ENCODE measurements at places on chromosomes 13 and 19.

DNA sequence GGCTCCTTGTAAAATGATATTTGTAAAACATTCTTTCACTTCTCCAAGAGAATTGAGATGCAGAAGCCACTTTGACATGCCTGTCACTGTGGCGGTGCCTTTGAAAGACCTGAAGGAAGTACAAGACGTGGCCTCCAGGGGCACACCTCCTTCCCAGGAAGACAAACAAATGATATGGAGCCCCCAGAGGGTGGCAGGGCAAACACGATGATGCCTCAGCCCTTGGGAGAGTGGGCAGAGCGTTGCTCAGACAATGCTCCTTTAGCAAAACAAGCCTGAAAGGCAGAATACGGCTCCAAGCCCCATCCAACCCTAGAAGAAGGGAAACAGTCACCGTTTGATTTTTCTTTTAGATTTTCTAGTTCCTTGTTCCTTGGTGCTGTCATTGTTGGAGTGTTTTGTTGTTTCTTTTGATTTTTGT is 9.2 kb upstream of the ATP12A start:
- no peak for DNase-seq

DNA sequence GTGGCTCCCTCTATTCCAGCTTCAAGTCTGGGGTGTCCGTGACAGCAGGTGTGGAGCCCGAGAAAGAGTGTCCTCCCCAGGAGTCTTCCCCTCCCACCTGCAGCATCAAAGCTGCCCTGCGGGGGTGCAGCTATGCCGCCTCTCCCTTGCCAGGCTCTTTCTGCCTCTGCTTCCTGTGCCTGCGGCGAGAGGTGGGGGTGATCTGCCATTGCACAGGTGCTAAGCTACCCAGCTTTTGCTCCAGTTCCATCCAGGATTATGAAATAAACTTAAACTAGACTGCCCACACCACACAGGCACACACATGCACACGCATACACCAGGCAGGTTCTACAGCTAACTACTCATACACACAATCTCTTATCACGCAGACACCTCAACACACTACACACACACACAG is 104.7 kb upstream of the CLDN10 start:
- no peak for DNase-seq

DNA sequence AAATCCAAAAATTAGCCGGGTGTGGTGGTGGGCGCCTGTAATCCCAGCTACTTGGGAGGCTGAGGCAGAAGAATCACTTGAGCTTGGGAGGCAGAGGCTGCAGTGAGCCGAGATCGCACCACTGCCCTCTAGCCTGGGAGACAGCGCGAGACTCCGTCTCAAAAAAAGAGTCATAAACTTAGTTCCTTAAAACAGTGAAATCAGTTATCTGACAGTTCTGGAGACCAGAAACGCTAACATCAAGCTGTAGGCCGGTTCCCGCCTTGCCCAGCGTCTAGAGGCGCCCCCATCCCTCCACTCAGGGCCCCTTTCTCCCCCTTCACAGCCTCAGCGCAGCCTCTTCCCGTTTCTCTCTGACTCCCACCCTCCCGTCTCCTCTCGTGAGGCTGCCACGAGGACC is 11.9 kb downstream of the ADAT3 start:
- no peak for DNase-seq

- no peak for DNase-seq
Observed at GRCh38 chr13:110300090-110300815, 6.7 kb downstream of the COL4A1 start.

GRCh38 chr19:1295169-1296012 is 9.7 kb downstream of the EFNA2 start:
- DNase-seq: no peak

DNA sequence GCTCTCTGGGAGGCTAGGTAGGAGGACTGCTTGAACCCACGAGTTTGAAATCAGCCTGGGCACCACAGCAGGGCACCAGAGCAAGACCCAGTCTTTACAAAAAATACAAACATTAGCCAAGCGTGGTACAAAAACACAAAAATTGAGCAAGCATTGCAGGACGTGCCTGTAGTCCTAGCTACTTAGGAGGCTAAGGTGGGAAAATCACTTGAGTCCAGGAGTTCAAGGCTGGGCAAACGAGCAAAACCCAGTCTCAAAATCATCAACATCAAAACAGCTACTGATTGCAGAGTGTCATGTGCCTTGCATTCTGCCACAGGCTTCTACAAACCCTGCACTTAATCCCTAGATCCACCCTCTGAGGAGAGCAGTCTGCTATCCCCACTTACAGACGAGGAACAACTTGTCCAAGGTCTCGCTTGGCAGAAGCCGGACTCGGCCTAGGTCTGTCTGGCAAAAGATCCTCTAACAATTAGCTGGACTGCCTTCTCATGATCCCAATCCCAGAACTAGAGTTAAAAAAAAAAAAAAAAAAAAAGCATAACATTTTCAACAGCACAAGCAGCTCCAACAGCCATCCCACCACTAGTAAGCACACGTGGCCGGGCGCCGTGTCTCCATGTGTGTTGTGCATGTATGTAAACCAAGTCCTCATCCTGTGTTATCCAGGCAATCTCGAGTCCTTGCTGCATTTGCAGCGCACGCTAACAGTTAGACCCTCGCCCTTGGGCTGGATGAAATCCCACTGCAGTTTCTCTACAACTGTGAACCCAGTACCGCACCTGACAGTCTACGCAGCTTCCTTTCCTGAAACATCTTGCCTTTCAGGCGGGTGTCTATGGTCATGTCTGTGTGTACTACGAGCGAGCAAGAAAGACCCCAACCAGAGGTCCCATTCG is 2.0 kb downstream of the PPP6R1 start:
- DNase-seq: no peak

DNA sequence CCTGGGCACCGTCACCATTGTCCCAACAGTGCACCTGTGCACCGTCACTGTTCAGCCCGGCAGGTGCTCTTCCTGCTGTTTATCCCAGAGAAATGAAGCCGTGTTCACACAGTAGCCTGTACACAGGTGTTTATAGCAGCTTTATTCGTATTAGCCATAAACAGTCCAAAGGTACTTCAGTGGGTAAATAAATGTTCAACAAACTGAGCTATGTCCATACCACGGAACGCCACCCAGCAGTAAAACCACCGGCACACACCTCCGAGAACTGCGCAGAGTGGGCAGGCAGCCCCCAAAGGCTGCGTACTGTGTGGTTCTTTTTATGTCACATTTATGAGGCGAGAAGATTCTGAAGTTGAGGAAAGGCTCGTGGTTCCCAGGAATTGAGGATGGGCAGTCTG is 44.9 kb upstream of the DCUN1D2 start:
- no peak for DNase-seq

- no peak for DNase-seq
Observed at GRCh38 chr13:41460930-41461329, 3.6 kb downstream of the RGCC start.

GRCh38 chr13:36981156-36981743 is 17.9 kb downstream of the ALG5 start:
- peak; percentile 16 for DNase-seq

DNA sequence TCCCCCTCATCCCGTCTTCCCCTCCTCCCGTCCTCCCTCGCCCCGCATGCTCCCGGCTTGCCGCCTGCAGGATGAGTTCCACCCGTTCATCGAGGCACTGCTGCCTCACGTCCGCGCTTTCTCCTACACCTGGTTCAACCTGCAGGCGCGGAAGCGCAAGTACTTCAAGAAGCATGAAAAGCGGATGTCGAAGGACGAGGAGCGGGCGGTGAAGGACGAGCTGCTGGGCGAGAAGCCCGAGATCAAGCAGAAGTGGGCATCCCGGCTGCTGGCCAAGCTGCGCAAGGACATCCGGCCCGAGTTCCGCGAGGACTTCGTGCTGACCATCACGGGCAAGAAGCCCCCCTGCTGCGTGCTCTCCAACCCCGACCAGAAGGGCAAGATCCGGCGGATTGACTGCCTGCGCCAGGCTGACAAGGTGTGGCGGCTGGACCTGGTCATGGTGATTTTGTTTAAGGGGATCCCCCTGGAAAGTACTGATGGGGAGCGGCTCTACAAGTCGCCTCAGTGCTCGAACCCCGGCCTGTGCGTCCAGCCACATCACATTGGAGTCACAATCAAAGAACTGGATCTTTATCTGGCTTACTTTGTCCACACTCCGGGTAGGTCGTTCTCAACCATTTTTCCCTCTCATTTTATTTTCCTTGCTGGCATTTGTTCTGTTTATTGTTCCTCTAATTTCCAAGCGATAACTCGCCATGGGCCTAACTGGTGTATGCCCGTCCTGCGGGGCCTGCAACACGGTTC is 29.8 kb downstream of the NFIX start:
- no peak for DNase-seq

DNA sequence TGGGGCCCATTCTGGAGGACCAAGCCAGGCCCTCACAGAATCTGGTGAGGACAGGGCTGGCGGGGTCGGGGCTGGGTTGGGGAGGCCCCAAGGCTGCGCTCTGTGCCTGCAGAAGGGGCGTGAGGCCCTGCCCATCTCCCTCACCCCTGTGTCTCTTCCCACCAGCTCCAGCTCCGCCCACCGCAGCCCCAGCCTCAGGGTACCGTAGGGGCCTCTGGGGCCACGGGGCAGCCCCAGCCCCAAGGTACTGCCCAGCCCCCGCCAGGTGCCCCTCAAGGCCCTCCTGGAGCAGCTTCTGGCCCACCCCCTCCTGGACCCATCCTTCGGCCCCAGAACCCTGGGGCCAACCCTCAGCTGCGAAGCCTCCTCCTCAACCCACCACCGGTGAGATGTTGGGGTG is 15.4 kb upstream of the PTOV1 start:
- no peak for DNase-seq

GRCh38 chr13:94343243-94343585 is 136.3 kb downstream of the DCT start:
- no peak for DNase-seq

- DNase-seq: no peak
Observed at GRCh38 chr19:46618670-46619231, 6.1 kb downstream of the PTGIR start.

DNA sequence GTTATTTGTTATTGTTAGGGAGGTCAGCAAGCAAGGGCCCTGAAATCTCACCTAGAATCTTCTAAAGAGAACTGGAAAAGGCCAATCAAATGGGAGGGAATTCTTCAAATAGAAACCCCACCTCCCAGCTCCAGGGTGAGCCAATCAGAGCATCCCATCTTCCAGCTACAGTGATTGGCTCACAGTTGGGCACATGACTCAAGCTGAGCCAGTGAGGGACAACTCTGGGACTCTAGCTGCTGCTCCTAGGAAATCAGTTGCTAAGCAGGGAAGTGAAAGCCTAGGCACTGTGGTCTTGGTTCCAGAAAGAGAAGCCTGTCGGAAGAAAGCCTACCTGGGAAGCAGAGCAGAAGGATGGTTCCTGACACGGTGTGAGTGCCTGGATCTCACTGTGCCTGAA is 13.4 kb downstream of the TM6SF2 start:
- DNase-seq: peak; percentile 8

DNA sequence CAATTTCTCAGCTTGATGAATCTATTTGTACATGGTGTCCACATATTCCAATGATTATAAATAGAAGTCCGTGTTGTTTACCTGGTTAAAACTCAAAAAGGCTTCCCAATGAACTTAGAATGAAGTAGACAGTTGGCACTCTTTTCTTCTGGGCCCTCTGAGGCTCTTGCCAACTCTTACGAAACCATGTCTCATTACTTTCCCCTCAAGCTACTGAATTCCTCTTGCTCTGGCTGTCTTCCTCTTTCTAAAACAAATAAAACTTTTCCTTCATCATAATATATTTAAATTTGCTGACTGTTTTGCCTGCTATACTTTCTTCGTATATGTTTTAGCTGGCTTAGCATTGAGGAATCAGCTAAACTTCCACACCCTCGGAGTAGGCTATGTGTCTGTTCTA is 139.7 kb downstream of the SLITRK6 start:
- DNase-seq: no peak

DNA sequence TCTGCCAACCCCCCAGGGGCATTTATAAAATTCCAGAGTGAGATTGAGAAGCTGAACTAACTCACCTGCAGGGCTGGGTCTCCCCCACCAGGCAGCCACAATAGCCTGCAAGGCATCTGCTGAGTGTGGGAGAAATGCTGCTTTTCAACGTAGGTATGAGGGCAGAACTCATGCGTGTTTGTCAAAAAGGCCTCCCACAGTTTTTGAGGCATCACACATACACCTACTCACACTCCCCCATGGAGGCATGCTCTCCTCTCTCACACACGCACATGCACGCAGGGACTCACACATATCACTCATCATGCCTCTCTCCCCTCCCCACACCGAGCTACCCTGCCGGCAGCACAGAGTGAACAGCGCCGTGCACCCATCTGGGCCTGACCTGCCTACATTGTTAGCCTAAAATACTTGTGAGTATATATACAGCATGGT is 390.5 kb downstream of the FGF9 start:
- peak; percentile 70 for DNase-seq

- peak; percentile 27 for DNase-seq
Observed at GRCh38 chr19:15177269-15178116, 23.3 kb downstream of the NOTCH3 start.

DNA sequence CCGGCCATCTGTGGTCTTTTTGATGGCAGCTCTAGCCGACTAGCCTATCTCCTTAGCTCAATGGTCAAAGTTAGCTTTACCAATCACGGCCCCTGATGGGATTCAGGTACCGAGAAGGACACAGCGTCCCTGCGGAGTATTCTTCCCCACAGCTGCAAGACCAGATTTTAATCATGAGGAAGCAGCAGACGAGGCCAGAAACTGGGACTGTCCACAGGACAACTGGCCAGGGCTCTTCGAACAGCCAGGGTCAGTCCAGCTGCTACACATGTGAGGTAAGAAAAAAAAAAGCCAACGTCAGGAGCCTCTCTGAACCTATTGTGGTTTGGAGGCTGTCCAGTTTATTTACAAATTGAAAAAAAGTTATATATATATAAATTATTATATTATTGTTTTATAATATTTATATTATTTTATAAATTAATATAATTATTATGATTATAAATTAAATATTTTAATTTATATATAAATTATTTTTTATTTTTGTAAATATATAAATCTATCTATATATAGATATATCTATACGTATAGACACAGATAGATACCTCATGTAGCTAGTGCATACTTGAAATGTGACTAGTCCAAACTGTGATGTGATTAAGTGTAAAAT is 10.8 kb downstream of the RINL start:
- no peak for DNase-seq

DNA sequence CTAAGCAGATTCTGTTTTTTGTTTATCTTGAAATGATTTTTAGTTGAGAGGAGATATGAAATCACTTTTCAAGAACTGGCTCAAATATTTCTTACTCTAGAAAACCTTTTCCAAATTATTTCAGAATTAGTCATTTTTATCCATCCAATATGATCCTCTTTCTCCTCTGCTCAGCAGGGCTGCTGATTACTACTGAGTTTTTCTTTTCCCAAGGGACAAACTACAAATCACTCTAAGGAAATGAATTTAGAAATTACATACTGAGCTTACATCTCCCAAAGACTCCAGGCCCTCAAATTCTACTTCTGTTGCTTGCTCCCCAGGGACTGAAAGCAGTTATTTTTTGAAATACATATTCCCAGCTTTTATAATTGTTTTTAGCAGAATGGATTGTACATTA is 87.4 kb upstream of the UFM1 start:
- DNase-seq: no peak

DNA sequence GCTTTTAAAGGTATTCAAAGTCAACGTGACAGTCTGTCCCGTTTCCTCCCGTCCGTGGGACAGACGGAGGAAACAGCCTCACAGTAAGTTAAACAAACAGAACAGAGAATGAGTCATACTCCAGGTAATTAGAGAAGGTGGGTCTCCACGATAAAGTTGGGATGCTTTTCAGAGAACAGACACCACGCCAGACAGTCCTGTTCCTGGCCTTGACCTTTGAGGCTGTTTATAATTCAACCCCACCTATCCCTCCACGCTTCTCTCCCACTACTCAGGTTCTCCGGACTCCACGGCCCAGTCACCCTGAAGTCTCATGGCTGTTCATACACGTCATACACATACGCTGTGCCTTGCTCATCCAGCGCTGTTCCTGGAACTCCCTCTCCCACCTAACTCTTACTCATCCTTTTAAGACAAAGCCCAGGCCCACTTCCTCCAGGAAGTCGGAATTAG is 42.5 kb downstream of the ARHGEF18 start:
- no peak for DNase-seq

All from NCI-H2081 treated with DMSO at 0.1 percent for 48 hours (cell line).